Upper lobe of right lung (tissue), 1 donor: ENCODE measurements at places on chromosomes 7 and 10. TPM values are rescaled to one million over a fixed set of nuclear protein-coding genes. Genes with fewer than 3 reads are reported as not detected.

CPA1 gene
- total RNA-seq: not detected

VDAC2 gene
- 119 TPM for total RNA-seq

VWDE gene
- total RNA-seq: 0.90 TPM

CTAGE15 gene
- total RNA-seq: 0.93 TPM

IDE gene
- total RNA-seq: 35.2 TPM

ABCB1 gene
- 7.5 TPM for total RNA-seq

DNA sequence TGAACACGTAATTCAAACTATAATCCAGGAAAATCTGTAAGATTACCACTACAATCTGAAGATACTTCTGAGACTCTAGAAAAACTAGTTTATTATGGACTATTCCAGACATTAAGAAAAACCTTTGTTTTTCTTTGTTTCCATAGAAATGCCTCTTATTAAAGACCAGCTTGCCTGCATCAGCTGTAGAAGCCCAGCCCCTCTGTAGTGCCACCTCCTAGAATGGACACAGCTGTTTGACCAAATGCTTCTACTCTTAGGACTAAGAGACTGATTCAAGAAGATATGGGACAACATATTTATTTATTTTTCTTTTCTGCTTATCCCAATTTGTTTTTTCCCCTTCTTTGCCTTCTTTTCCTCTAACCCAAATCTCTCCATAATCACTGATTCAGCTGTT, 93.8 kb downstream of the CXCL12 start:
- no peak for DNase-seq
- H3K27ac ChIP-seq: no peak overlapping the region
- peaks cover 5% of the 10 kb centered on the region for H3K27me3 ChIP-seq
- H3K4me3 ChIP-seq: no peak overlapping the region

DNA sequence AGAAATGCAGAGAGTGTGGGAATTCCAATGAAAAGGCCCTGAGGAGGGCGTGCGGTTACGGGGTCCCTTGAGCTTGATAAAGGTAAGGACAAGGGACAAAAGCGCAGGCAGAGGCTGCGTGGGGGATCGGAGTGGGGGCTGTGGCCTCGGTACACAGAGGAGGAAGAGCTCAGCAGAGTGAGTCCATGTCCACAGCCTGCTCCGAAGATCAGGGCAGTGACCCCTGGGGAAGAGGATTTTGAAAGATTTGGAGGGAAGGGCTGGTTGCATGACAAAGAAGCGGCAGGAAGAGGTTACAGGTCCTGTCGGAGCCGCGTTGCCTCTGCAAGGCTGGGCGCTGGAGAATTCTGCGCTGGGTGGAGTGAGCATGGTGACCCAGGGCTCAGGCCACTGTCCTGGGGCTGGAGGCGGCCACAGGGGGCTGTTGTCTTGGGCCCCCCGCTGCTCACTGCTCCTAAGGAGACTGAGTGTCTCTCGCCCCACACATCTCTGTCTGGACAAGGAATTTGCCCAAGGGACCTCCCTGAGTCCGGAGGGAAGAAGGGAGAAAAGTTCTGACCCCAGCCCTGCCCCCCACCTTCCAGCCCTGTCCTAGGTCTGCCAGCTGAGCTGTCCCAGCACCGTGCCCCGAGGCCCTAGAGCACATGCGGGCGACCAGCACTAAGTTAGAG, 69.8 kb upstream of the INSIG1 start:
- H3K27ac ChIP-seq: no peak overlapping the region
- H3K36me3 ChIP-seq: no peaks in the 10 kb centered on the region
- DNase-seq: no peak
- no peaks in the 10 kb centered on the region for H3K4me1 ChIP-seq
- no peaks in the 10 kb centered on the region for H3K27me3 ChIP-seq

DNA sequence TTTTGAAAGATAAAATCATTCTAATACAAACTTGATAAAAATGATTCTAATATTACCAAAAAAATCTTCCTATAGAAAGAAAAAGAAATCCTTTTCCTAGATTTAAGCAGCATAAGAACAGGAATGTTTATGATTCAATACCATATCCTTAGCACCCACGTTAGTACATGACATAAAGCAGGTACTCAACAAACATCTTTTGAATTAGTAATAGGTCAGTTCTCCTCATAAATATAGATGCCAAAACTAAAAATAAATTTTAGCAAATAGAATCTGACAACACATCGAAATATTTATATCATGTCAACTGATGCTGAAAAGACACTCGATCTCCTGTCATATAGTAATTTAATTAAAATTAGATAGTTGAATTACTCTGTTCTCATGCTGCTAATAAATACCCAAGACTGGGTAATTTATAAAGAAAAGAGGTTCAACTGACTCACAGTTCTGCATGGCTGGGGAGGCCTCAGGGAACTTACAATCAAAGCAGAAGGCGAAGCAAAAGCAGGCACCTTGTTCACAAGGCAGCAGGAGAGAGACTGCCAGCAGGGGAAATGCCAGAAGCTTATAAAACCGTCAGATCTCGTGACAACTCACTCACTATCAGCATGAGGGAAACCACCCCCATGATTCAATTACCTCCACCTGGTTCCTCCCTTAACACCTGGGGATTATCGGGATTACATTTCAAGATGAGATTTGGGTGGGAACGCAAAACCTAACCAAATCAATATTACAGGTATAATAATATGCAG, 191.8 kb downstream of the HTR7 start:
- no peaks in the 10 kb centered on the region for H3K27me3 ChIP-seq
- H3K4me3 ChIP-seq: no peak overlapping the region
- DNase-seq: no peak
- H3K36me3 ChIP-seq: no peaks in the 10 kb centered on the region

DNA sequence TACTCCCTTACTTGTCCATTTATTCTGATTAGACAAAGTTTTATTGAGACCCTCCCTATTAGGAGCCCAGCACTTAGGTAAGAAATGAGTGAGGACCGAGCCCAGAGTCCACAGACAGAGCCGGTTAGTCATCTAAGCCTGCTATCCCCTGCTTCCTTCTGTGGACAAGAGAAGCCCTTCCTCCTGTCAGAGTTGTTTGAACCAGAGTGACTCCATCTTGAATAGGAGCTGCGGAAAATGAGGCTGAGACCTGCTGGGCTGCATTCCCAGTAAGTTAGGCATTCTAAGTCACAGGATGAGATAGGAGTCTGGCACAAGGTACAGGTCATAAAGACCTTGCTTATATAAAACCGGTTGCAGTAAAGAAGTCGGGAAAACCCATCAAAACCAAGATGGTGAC, 109.1 kb downstream of the CPXM2 start:
- H3K4me3 ChIP-seq: no peak overlapping the region
- H3K36me3 ChIP-seq: no peaks in the 10 kb centered on the region
- H3K27ac ChIP-seq: no peak overlapping the region
- no peaks in the 10 kb centered on the region for H3K27me3 ChIP-seq
- no peaks in the 10 kb centered on the region for H3K4me1 ChIP-seq

GRCh38 chr10:47140761-47141348, 159.1 kb upstream of the GDF10 start:
- no peak for DNase-seq
- H3K27me3 ChIP-seq: no peaks in the 10 kb centered on the region
- H3K36me3 ChIP-seq: no peaks in the 10 kb centered on the region
- no peak overlapping the region for H3K4me3 ChIP-seq
- no peak overlapping the region for H3K27ac ChIP-seq

GRCh38 chr10:73534857-73535256, 39.0 kb upstream of the PPP3CB start:
- no peaks in the 10 kb centered on the region for H3K4me1 ChIP-seq
- H3K4me3 ChIP-seq: no peak overlapping the region
- no peak overlapping the region for H3K27ac ChIP-seq
- H3K27me3 ChIP-seq: no peaks in the 10 kb centered on the region
- no peak for DNase-seq

DNA sequence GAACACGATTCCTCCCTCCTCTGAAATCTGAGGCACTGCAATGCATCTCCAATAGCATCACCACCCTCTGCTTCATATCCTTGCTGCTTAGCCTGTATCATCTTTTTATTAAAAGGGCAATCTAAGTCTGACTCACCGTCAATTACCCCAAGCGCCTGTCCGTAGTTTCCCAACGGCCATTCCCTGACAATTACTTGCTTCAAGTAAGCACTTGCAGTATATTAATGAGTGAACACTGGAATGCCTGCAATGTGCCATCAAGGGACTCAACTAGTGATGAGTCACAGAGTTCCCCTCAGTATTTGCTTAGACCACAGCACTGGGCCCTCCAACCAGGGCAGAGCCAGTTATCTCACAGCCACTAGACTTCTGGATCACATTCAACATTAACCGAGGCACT, 19.5 kb upstream of the PPP1R3C start:
- no peak overlapping the region for H3K4me3 ChIP-seq
- H3K27ac ChIP-seq: no peak overlapping the region
- no peaks in the 10 kb centered on the region for H3K27me3 ChIP-seq
- DNase-seq: no peak
- no peaks in the 10 kb centered on the region for H3K36me3 ChIP-seq
